ENCODE measurements at places on chromosomes 1 and 21. TPM values are rescaled to one million over a fixed set of nuclear protein-coding genes. Genes with fewer than 3 reads are reported as not detected.

DNA sequence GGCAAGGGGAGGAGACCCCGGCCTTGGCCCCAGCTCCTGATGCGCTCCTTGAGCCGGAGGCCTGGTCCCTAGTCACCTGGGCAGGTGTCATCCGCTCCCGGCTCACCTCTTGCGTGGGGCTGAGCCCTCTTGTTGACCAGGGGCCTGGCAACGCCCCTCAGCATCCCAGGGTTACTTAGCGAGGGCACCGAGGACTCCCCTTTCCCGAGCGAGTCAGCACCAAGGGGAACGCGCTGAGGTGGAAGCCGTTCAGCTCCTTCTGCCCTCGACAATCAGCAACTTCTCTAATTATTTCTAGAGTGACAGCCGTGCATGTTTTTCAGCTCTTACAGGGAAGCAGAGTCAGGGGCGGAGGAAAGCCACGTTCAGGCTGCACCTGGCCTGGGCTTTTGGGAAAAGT lies 522 bp downstream of the SLC45A1 start:
- H3K4me3 ChIP-seq, result peak overlapping the region; percentile 84
- H3K27ac ChIP-seq, result no peak overlapping the region
- DNase-seq, result no peak
- H3K36me3 ChIP-seq, result no peaks in the 10 kb centered on the region
- H3K27me3 ChIP-seq, result peaks cover 35% of the 10 kb centered on the region
- H3K4me1 ChIP-seq, result peaks cover 8% of the 10 kb centered on the region

ARHGEF2 gene
- 86.1 TPM for total RNA-seq

SLC45A3 gene
- 0.80 TPM for total RNA-seq

DNA sequence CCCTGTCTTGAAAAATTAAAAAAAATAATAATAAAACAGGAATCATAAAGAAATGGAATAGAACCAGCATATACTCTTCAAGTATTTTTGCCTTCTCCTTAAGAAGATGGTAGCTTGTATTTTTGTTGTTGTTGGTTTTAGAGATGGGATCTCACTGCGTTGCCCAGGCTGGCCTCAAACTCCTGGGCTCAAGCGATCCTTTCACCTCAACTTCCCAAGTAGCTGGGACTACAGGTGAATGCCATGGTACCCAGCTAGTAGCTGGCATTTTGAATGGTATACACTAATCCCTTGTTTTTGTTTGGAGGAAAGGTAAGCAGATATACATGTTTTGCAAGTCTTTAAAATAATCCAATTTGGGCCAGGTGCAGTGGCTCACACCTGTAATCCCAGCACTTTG lies 34.7 kb upstream of the ERO1B start:
- H3K36me3 ChIP-seq, result no peaks in the 10 kb centered on the region
- peaks cover 8% of the 10 kb centered on the region for H3K27me3 ChIP-seq
- no peak for DNase-seq

GREM2 gene
- 5.5 TPM for total RNA-seq

GRCh38 chr1:63368131-63368530 lies 704 bp downstream of the ALG6 start:
- peaks cover 9% of the 10 kb centered on the region for H3K36me3 ChIP-seq
- H3K4me3 ChIP-seq, result peak overlapping the region; percentile 95
- H3K27me3 ChIP-seq, result peaks cover 7% of the 10 kb centered on the region
- H3K4me1 ChIP-seq, result peaks cover 28% of the 10 kb centered on the region

Measured in T-helper 17 cell (primary cell).